AG09309 (cell line): ENCODE measurements at places on chromosomes 2 and 18.

GRCh38 chr2:170818036-170818751, 1.5 kb downstream of the GAD1 start:
- no peak for DNase-seq

DNA sequence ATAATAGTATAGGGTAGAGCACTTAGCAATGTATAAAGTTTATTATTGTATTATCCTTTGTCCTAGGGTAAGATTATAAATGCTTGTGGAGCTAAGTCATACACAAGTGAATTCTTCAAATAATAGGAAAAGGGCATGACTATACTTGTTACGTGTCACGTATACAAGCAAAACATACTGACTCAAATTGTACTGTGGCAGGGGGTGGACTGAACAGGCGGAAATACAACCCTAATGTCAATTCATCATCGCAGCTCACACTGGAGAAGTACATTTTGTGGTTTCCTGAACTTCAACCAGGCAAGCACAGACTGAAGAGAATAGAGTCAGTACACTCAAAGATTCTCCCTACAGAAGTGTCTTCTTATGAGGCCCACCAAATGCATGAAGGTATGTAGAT, 201.0 kb downstream of the MBD2 start:
- DNase-seq: no peak

- no peak for DNase-seq
These were observed 77.4 kb downstream of the ACTR3 start for GRCh38 chr2:113967272-113967671.

- DNase-seq: peak; percentile 2
These were observed 122.5 kb downstream of the FOXI3 start for GRCh38 chr2:88329815-88330603.

DNA sequence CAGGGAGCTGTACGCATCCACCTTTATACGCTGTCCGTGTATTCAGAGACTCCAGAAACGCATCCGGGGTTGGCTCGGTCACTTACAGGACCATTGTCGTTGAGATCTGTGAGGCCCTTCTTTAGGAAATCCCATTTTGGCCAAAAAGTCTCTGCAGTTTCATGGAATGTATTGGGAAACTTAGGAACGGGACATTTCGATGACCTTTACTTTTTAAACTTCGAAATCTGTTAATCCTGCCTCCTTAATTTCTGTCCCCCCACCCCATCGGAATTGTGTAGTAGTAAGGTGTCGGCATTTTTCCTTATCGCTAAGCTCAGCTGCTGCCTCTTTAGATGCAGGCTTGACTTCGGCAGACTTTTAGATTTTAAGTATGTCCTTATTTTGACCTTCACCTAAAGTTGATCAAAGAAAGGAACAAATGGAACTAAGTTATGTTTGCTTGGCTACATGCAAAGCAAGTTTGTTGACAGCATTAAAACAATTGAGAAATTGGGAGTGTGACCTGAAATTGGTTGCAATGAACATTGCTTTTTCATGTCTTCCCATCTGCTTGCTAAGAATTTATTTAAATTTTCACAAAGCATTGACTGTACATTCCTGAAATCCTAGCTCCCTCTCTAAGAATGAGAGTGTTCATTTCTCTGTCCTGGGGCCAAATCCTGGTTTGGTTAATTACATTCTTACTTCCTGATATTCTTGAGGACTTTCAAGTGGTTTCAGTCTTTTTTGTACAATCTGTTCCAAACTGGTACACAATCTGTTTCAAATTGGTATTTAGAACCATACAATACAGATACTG, 884 bp upstream of the RAPH1 start:
- no peak for DNase-seq

GRCh38 chr2:189641590-189641989, 19.7 kb upstream of the ASNSD1 start:
- no peak for DNase-seq

GRCh38 chr2:40752796-40753195, 300.9 kb upstream of the SLC8A1 start:
- no peak for DNase-seq

DNA sequence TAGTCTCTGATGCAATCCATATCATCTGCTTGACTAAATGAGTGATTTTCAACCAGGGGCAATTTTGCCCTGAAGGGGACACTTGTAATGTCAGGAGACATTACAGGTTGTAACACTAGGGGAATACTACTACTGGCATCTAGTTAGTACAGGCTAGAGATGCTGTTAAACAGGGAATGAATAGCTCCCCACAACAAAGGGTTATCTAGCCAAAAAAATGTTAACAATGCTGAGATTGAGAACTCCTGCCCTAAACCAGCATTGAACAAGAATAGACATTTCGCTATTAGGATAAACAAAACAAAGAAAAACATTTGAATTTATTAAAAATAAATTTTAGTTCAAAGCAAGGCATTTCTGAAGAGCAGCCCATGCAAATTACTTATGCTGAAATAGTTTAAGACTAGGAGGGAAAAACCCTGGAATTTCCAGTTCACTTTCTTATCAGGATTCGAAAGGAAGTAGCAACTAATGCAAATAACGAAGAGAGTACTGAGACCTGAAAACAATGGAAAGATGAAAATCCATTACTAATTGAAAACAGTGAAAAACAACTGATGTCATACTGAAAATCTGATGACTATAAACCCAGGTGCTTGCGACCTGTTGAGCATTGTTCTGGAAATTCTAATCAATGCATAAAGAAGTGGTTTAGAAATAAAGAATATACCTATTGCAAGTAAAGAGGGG, 53.1 kb downstream of the CAB39 start:
- no peak for DNase-seq

- no peak for DNase-seq
These were observed 179.6 kb downstream of the KLHL29 start for GRCh38 chr2:23564615-23564960.

DNA sequence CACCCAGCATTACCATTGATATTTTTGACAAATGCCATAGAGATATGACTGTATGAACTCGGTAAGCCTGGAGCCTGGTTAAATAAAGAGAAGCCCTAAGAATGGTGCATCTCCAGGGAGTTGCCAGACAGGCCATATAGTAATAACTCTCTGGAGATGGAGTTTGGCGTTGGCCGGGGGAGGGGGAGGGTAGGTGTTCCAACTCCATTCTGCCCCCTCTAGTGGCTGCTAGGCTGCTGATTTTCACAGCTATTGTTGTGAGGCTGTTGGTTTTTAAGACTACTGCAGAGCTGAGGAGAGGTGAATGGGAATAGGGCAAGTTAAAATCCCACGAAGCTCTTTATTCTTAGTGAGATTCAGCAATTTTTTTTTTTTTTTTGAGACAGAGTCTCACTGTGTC, 99.9 kb downstream of the GALNT14 start:
- DNase-seq: no peak

GRCh38 chr2:110101280-110101844, 14.3 kb downstream of the MALL start:
- peak; percentile 100 for DNase-seq

GRCh38 chr18:8503248-8503647, 106.0 kb upstream of the RAB12 start:
- no peak for DNase-seq

DNA sequence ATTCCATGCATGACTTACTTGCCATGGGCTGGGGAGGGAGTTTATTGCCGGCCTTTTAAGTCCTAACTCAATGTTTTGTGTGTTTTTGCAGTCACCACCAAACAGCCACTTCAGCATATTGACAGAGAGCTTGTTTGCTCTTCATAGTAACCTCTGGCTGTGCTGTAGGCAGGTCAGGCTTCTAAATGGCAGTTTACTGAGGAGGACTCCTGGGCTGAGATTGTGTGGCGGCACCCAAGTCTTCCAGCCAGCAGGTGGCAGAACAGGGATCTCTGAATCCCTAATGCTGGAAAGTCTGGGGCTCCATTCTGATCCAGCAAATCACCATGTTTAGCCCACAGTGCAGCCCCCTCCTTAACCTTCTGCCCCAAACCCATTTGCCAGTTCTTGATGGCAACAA, 121.2 kb downstream of the CAPN13 start:
- DNase-seq: no peak

- no peak for DNase-seq
These were observed 294.4 kb upstream of the SIX2 start for GRCh38 chr2:45303417-45304202.

DNA sequence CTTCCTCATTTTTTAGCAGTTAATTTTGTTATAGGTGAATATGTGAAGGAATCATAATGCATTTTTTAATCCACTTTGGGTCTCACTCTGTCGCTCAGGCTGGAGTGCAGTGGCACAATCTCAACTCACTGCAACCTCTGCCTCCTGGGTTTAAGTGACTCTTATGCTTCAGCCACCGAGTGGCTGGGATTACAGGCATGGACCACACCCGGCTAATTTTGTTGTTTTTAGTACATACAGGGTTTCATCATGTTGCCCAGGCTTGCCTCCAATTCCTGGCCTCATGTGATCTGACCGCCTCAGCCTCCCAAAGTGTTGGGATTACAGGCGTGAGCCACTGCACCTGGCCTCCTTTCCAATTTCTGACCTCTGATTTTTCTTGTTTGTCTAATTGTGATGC, 17.7 kb downstream of the SCYGR5 start:
- DNase-seq: no peak

DNA sequence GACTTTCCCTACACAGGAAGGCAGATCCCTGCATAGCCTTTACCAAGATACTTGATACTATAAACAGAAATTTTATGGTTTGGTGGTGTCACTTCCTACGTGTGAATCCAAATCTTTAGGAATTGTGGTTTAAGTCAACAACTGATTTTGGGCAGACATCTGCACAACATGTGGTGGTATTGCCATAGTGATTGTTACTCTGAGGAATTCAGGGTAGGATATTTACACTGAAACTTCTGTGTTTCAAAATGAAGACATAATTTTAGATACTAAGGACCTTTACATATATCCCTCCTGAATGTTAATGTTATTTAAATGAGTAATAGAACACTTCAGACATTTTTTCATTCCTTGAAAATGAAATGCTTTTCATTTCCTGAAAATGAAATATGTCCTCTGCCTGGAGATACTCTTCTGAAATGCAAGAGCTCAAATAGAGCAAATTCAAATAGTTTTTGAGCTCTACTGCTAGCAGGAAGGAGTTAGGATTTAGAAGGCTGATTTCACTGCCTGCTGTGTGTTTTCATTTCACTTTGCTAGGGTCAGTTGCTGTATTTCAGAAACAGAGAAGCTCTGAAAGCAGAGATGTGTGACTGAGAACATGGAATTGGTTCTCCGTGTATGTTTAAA, 77.2 kb downstream of the MDH1 start:
- peak; percentile 81 for DNase-seq

DNA sequence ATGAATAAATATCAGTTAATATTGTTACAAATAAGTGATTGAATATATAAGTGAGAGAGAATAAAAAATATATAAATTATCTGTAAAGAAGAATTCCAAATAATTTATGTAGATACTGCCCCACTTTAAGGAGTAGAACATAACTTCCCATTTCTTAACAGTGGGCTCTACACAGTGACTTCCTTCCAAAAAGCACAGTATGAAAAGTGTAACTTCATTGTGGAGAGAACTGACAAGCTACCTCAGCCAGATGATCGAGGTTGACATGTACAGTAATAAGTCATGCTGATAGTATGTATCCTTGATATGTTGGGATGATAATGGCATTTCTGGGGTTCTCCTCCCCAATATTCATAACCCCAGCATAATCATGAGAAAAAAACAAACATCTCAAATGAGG, 191.9 kb upstream of the FN1 start:
- DNase-seq: no peak

- no peak for DNase-seq
These were observed 3.8 kb upstream of the MYO1B start for GRCh38 chr2:191241418-191241817.

DNA sequence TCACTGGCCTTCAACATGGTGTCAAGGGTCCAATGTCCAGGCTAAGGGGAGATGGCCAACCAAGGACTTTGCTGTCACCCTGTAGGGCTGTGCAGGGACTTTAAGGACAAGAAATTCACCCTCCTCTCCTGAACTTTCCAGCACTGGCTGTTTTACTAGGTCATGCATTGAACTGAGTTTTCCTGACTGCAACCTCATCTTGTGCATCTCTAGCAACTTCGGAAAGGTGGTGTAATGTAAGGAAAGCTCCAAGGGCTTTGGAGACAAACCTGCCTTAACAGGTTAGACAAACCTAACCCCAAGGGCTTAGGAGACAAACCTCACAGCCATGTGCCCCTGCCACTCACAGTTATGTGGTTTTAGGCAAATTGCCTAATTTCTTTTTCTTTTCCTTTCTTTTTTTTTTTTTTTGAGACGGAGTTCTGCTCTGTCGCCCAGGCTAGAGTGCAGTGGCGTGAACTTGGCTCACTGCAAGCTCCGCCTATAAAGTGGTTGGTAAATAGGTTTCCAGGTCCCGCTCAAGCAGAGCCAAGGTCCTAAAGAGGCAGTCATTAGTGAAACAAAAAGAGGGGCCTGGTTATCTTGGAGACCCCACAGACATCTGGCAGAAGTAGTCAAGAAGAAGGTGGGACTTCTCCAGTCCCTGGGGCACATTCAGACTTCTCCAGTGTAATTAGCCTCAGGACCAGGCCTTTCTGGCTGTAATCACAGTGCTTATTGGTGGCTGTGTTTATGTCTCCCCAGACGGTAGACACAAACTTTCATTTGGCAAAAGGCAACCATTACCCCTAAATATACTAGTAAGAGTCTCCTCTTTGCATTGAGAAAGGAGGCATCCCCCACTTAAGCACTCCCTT, 37.6 kb upstream of the PMAIP1 start:
- no peak for DNase-seq

GRCh38 chr2:144660518-144661316, 140.8 kb upstream of the ZEB2 start:
- DNase-seq: no peak

DNA sequence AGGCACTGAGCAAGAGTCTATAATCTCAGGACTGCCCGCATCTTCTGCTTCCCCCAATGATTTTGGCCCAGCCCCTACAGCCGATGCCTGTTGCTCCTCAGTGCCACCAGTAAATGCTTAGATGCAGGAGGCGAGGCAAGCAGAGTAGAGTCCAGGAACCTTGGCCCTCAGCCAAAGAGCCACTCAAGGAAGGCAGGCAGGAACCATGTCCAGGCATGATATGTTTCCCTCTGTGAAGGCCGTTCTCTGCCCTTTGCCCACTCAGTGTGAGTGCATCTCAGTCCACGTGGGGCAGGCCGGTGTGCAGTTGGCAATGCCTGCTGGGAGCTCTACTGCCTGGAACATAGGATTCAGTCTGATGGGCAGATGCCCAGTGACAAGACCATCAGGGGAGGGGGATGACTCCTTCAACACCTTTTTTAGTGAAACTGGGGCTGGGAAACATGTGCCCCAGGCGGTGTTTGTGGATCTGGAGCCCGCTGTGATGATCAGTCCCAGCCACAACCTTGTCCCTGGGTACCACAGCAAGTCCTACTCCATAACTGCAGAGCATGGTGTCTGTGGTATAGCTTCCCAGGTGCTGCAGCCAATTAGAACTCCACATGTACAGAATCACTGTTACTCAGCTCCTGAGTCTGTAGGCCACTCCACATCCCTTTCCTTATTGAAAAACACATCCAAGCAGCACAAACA, 9.7 kb upstream of the DNAJB2 start:
- no peak for DNase-seq

GRCh38 chr2:10599921-10600320, 89.9 kb downstream of the NOL10 start:
- no peak for DNase-seq

GRCh38 chr2:21427606-21428005, 303.8 kb downstream of the TDRD15 start:
- no peak for DNase-seq
